Stimulated activated CD4-positive, alpha-beta T cell treated with anti-CD3 and anti-CD28 coated beads, Interleukin-1b, Interleukin-23, amount 100 ng/mL, for 24 hours (primary cell): ENCODE measurements at places on chromosomes 6 and 20.

- DNase-seq = no peak
Observed at GRCh38 chr6:22717915-22718314, 148.5 kb downstream of the HDGFL1 start.

DNA sequence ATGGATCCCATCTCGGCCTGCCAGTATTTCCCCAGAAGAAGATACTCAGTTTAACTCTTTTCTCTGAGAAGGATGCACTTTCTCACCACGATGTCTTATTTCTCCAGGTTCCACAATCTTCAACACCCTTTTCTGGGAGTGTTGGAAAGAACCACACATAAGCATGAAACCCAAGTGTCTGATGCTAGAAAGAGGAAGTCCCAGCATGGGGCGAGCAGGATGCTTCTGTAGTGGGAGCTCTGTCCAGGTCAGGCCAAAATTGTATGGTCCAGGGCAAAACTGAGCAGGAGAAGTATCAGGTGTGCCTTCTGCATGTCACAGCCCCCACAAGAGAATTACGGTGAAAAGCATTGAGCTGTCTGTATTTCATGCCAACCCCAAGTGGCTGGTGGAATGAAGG is 11.0 kb downstream of the TREM1 start:
- no peak for DNase-seq

GRCh38 chr6:75437421-75437891 is 56.1 kb downstream of the FILIP1 start:
- no peak for DNase-seq

DNA sequence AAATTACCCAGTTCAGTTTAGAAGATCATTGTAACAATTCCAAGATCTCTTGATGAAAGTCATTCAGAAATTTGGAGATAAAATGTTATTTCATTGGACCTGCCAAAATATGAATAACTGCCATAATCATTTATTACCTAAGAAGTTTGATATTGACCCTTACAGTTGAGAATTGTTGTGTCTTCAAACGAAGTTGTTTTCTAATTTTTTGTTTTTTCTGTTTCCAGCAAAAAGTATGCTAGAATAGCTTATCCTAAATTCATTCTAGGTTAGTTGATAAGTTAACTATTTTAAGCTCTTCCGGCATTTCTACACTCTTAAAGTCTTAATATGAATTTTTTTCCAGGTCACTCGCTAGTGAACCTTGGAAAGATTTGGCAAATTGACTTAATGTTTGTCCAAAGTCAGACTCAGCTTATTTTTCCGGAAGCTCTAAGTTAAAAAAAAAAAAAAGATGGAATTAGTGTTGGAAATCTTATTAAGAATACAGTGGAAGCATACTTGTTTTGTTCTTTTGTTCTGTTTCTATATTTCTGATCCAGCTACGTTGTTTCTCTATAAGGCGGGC is 28.9 kb downstream of the CYP24A1 start:
- no peak for DNase-seq

GRCh38 chr6:33314515-33314942 is 651 bp upstream of the TAPBP start:
- DNase-seq = peak; percentile 39

DNA sequence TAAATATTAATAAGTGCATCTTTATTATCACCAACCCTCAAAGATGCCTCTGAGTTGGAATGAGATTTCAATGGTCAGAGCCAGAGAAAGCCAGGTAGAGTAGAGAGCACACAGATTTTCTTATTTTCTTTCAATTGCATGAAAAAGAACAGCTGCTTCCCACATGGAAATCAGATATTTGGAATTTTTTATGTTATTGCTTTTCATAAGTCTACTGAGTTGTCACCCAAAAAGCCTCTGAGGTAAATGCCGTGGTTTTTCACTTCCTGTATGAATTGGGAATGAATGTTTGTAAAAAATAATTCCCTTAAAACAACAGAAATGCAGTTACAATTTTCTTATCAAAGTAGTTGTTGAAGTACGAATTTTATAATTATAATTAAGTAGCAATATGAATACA is 563.1 kb downstream of the RFPL4B start:
- DNase-seq = no peak

DNA sequence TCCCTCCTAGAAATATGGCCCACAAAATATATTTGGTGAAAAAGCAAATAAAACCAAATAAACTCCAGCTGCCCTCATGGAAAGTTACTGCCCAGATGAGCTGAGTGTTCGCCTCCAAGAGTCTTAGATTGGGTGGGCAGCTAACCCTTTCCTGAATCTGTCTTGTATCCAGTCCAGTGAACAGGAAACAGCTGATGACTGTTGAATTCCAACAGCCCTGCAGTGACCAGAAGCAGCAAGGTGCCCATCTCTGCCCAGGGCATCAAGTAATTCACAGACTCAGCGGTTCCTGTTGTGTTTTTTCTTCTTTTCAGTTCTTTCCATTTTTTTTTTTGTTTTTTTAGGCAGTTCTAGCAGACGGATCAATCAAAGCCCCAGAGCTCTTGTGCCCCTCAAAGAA is 199.2 kb downstream of the UBE3D start:
- DNase-seq = no peak

GRCh38 chr20:6007094-6007528 is 46.7 kb downstream of the LRRN4 start:
- no peak for DNase-seq

DNA sequence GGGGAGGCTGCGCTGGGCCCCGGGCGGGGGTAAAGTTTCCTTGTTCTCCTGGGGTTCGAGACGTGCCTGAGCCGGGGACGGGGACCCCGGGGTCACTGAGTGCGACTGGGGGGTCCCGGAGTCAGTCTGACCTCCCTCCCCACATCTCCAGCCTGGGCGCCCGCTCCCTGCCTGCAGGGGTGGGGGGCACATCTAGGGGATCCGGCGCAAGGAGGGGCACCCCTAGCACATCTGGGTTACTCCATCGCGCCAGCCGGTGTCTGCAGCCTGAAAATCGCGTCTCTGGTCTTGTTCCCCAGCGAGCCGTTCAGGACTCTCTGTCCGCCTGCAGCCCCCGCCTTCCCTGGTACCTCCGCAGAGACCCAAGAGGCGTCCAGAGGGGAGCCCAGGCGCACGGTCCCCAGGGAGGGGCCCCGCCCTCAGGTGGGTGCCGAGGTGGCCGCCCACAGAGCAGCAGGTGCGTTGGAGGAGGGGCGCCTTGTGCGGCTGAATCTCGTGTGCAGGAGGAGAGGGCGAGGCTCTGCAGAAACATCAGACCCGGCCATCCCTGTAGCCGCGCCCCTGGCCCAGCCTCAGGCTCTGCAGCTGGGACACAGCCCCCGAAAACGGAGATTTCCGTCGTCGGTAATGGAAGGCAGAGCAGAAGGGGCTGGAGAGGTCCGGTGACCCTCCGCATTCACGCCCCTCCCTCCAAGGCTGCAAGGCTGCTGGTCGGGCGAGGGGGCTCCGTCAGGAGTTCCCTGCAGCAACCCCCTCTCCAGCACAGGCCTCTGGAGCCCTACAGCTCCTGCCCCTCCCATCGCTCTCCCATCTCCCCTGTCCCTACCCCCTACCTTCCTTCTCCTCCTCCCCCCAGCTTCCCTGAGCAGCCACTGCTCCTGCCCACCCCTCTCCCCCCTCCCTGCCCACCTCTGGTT is 628 bp upstream of the CHRNA4 start:
- no peak for DNase-seq

DNA sequence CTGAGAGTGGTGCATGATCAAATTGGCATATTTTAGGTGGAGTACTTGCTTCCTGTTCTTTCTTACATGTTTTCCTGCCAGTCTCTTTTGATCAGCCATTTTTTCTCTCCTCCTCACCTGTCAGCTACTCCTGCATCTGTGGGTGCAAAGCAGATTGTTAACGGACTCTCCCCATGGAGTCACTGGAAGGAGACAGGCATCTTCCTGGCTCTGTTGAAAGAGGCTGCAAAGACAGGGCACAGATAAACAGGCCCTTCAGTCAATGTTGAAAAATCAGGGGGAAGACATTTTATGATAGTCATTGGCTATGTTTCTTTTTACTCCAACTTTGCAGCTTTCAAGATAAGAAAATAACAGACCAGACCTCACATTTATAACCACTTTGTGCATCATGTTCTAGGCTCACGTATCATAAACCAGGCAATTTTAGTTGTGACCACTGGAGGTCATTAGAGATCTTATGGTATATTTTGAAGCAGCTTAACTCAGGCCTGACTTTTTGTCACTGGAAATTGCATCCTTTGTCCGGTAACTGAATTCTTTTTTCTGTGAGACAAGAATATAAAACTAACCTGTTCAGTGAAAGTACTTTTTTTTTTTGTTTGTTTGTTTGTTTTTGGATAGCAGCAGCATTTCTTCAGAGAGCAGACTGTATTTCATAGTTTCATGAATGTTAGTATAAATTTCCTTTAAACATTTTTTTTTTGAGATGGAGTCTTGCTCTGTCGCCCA is 20.1 kb downstream of the ECT2L start:
- DNase-seq = no peak

DNA sequence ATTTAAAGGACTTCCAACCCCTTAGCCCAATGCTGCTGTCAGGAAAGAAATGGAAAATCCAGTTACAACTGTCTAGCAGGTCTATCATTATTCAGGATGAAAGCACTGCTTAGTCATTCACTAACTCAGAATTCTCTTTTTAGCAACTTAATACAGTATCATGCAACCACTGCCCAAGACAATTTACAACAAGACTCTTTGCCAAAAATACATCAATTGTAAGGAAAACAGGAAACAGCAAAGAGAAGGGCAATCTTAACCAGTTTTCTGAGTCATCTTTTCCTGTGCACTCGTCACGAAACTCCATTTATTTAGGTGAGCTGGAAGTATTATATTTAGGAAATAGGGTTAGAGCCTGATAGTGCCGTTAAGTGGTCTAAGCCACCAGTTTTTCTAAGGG is 1197.7 kb upstream of the CITED2 start:
- DNase-seq = no peak

- no peak for DNase-seq
Observed at GRCh38 chr20:61502433-61502832, 250.4 kb downstream of the CDH4 start.

- DNase-seq = no peak
Observed at GRCh38 chr6:91161246-91161645, 574.4 kb upstream of the MAP3K7 start.

DNA sequence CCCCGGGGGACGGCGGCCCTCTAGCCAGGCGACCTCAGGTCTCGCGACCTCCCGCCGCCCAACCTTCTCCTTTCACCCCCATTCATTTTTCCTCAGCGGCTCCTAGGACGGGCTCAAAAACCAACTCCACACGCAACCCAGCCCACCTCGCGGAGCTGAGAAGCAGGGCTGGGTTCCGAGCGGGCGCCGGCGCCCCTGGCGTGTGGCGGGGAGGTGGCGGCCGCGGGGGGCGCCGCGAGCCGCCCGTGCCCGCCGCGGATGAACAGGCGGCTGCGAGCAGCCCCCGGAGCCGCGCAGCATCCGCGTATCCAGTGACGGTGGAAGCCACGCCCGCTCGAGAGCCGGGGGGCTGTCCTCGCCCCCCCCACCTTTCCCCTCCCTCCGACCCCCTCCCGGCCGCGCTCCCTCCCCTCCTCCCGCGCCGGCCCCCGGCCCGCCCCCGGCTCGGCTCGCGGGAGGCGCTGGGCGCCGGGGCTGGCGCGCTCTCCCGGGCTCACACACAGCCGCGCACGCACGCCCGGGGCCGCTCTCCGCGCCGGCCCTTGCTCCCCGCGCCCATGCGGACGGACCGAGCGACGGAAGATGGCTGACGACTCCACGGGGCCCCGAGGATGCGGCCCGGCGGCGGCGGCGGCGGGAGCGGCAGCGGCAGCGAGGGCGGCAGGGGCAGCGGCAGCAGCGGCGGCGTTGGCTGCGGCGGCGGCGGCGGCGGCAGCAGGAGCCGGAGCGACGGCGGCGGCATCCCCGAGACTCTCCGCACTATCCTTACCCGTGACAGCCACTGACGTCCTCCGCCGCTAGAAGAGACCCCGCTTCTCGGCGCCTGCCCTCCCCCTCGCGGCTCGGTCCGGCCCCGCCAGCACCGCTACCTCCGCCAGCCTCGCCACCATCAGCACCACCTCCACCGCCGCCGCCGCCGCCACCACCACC is at the start of gene SOBP:
Gene SOBP, plus strand, starts transcription at position 482 of the 930 bp plus-strand sequence. CDS start 500 bp downstream, outside the sequence.
- DNase-seq = peak; percentile 28

- DNase-seq = no peak
Observed at GRCh38 chr6:10719296-10719963, 3.4 kb upstream of the TMEM14C start.

DNA sequence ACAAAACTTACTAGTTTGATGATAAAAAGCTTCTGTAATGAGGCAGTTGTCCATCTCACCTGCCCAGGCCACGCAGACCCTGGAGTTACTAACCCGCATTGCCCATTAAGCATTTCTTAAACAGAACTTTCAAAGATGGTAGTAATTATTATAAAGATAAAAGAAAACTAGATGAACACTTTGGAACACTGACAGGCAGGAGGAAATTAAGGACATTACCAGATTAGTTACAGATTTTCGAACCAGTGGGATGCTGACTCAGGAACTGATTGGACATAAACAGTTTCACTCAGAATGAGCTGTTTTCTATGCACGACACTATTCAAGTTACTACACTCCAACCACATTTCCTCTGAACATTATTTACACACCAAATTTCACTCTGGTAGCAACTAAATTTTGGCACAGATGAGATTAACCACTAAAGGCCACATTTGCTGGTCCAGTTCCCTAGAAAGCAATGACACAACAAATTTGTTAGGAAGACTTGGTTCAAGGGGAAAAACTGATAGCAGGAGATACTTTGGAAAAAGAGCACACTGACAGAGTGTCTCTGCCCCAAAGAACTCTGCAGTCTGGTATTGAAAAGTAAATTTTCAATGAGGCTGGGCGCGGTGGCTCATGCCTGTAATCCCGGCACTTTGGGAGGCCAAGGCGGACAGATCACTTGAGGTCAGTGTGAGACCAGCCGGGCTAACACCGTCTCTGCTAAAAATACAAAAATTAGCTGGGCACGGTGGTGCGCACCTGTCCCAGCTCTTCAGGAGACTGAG is 3.0 kb downstream of the ROMO1 start:
- no peak for DNase-seq

- DNase-seq = no peak
Observed at GRCh38 chr6:169368200-169368599, 114.6 kb upstream of the THBS2 start.

- DNase-seq = no peak
Observed at GRCh38 chr20:43979576-43980105, 65.0 kb downstream of the TOX2 start.

- DNase-seq = no peak
Observed at GRCh38 chr20:63701329-63702035, 5.0 kb downstream of the TNFRSF6B start.

- no peak for DNase-seq
Observed at GRCh38 chr6:168804331-168804730, 363.3 kb downstream of the SMOC2 start.

DNA sequence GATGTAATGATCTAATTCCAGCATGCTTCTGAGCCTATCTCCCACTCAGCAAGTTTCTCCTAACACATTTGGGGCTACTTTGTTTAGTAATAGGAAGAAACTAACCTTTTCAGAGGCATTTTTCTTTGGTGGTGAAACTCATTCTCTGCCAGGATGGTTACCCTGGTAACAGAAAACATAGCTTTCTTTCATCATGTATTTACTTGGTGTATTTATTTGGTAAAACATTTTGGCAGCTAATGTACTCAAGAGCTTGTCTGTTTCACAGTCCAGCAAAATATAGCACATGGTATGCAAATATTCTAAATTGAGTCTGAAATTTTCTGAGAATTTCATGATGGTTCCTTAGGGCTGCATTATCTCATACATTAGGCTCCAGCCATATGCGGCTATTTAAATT is 100.0 kb downstream of the SLC35B3 start:
- DNase-seq = no peak
